ENCODE measurements at places on chromosomes 6 and 20.
A peak's percentile ranks its signal among the peaks of the same experiment; 100 is the strongest.

DNA sequence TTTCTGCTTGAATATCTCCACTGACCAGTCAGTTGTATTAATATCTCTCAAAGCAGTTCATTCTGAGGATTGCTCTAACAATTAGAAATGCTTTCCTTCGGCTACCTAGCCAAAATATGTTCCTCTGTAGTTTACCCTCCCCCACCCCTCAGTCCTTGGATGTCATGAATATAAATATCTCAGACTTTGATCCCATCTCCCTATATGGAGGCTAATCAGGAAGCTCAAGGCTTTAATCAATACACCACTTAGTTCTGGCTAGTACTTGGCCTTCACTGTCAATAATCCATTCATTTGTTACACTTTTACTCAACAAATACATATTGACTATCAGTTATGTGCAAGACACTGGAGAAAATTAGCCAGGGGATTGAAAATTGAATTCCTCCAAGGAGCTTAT lies 60.1 kb downstream of the CLIC5 start:
- DNase-seq = no peak

- no peak for DNase-seq
Observed at GRCh38 chr6:135474362-135474761, 23.2 kb downstream of the AHI1 start.

- DNase-seq = peak; percentile 34
Observed at GRCh38 chr20:13857304-13857703, 72.5 kb downstream of the NDUFAF5 start.

DNA sequence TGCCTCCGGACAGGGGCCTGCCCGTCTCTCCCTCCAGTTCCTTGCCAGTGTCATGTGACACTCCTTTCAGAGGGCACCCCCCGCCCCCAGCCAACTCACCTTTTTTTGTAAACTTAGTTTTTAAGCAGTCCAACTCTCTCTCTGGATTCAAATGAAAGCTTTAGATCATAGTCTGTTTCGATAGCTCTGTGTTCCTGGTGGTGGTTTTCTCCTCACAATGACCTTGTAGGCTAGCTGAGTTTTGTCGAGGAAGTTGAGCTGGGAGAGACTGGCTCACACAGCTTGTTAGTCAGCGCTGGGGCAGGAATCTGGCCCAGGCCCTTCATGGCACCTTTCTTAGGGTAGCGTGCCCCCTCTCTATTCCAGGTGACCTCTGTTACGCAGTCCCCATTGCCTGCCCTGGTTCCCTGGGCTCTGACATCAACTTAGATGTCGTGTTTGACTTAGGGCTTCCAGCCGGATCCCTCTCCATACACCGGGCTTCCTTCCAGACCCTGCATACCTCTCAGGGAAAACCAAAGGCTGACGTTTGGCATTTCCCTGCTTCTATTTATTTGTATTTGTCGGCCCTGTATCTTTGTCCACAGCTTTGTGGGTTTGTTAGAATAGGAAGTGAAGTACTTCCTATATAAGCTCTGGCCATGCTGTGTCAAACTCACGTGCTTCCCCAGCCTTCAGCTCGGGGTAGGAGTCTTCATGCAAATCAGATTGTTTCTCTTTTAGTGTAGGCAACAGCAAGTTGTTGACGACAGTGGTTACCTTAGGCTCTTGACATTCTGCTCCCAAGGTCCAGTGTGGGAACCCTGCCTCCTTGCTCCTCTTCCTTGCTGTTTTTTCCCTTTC lies 12.7 kb downstream of the IGF2R start:
- no peak for DNase-seq

DNA sequence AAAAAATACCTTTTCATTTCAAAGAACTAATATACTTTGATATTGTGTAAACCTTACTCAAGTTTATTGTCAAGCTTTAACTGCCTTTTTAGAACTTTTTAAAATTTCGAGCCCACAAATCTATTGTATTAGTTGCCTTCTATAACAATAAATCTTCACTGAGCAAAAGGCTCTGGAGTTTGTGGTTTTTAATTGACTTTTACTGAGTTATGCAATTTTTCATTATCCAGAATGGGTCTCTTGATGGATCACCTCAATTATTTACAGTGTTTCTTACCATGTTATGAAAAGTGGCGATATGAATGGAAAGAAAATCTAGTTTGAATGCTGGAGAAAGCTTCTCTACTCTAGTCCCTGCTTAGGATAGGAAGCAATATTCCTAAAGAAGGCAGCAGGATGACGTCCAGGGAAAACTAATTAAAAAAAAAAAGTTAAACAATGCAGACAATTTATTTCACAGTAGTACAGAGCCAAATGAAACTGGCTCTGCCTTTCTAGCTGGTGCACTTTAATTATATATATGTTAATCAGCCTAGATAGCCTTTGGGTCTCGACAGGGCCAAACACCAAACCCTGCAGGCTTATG lies 5.0 kb downstream of the ID4 start:
- DNase-seq = peak; percentile 62

DNA sequence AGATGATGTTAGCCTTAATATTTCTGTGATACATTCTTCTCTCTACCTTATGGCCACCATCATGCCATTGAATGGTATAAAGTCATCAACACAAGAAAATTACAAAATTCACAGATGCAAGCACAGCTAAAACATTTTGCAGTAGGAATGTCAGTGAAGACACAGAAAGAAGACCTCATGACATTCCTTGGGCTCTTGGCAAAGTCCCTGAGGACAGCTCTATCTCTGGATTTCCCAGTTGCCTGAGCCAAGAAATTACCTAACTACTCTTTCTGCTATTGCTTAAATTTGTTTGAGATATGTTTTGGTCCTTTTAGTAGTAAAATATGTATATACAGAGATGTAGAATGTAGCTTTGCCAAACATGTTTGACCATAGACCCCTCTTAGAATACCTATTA lies 201.0 kb upstream of the STXBP5 start:
- no peak for DNase-seq

GRCh38 chr20:44218446-44218845 lies 7.9 kb upstream of the OSER1 start:
- DNase-seq = no peak

- DNase-seq = no peak
Observed at GRCh38 chr6:40599555-40599954, 12.4 kb upstream of the LRFN2 start.

- no peak for DNase-seq
Observed at GRCh38 chr6:10407674-10408054, 7.2 kb downstream of the TFAP2A start.

DNA sequence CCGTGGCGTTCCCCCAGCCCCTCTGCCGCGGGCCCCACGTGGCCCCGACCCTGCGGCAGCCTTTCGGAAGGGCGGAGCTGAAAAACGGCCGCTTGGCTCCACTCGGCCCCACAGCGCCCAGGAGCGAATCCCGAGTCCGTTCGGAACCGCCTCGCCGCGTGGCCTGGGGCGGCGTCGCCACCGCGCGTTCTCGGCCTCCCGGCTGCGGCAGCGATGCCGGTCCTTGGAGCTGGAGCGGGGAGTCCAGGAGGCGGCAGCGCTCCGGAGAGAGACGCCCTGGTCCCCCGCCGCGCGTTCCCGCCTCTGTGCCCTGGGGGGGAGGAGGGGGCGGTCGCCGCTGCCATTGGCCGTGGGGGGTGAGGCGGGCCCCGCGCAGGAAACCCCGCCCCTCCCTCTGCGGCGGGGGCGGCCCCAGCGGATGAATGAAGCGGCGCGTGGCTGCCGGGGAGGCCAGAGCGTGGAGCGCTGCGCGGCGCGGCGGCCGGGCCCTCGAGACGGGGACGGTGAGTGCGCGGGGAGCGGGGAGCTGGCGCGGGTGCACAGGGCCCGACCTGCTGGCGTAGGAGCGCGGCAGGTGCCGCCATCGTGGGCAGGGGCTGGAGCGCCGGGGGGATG lies at the start of gene SLCO4A1:
TSS of gene SLCO4A1 (plus strand) at position 453 of the 615 bp plus-strand sequence. CDS start 13,952 bp downstream, outside the sequence.
- peak; percentile 84 for DNase-seq

GRCh38 chr6:130223508-130223907 lies 757 bp upstream of the SAMD3 start:
- no peak for DNase-seq

DNA sequence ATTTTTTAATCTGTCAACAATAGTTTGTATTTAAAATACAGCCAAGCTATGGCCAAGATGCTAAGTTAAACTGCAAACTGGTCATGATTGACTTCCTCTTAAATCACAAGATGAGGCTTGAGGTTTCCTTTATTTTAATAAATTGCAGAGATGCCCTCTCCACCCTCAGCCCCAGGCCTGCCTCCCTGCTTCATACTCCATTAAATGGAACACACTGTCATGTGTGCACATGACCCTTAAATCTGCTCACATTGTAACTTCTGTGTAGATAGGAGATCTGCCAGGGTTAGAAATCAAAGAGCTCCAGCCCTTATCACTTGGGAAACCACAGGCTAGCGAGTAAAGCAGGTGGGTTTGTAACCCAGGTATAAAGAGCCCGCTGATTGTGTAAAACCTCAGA lies 20.8 kb downstream of the DUSP22 start:
- no peak for DNase-seq

DNA sequence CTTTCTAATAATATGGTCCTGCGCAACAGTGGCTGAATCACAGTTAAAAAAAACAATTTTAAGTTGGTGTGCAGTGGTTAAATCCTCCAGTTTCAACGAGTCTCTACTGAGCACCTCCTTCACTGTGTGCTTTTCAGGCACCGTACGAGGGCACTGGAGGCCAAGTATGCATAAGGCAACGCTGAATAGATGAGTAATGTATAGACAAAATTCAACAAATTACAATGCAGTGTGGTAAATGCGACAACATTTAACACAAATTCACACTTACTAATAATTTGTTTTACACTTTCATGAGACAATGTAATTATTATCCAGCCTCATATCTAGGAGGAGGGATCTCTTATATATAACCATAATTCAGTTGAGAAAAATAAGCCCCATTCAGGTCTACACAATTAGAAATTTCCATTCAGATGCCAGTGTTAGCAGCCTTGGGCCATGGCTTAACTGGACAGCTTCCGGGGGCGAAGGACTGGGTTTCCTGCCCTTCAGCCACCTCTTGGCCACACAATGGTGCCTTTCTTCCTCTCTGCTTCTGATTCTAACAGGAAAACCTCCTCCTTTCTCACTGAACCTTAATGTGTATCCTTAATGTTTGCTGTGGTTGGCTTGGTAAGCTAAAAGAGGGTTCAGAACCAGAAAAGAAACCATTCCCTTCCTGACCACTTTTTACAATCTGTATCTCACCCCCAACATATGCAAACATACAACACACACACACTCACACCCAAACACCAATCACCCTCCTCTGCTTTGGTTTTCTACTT lies 51.9 kb downstream of the B4GALT5 start:
- DNase-seq = no peak

- no peak for DNase-seq
Observed at GRCh38 chr6:12935637-12936036, 219.1 kb downstream of the PHACTR1 start.

GRCh38 chr20:17295151-17295726 lies 68.4 kb downstream of the PCSK2 start:
- peak; percentile 23 for DNase-seq

- peak; percentile 77 for DNase-seq
Observed at GRCh38 chr6:69894578-69895347, 28.4 kb downstream of the COL19A1 start.

GRCh38 chr20:58146746-58147140 lies 81.7 kb downstream of the ANKRD60 start:
- no peak for DNase-seq

DNA sequence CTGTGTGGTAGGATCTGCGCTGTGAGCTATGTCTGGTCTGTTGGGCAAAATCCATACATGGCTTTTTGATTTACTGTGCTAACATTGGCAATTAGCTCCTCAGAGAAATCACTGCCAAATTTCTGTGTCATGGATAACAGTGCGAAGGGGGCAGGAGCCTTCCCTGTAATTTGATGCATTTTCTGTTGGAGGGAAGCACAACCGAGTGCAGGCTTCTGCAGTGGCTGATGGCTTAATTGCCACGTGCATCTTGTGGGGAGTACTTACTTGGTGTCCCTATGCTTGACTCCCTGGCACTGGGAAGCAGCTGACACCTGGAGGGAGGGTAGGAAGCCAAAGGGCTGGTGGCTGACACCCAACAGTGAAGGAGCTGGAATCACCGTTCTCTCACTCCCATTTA lies 99.3 kb upstream of the PROKR2 start:
- peak; percentile 79 for DNase-seq

- no peak for DNase-seq
Observed at GRCh38 chr6:17193106-17193775, 87.9 kb upstream of the RBM24 start.

DNA sequence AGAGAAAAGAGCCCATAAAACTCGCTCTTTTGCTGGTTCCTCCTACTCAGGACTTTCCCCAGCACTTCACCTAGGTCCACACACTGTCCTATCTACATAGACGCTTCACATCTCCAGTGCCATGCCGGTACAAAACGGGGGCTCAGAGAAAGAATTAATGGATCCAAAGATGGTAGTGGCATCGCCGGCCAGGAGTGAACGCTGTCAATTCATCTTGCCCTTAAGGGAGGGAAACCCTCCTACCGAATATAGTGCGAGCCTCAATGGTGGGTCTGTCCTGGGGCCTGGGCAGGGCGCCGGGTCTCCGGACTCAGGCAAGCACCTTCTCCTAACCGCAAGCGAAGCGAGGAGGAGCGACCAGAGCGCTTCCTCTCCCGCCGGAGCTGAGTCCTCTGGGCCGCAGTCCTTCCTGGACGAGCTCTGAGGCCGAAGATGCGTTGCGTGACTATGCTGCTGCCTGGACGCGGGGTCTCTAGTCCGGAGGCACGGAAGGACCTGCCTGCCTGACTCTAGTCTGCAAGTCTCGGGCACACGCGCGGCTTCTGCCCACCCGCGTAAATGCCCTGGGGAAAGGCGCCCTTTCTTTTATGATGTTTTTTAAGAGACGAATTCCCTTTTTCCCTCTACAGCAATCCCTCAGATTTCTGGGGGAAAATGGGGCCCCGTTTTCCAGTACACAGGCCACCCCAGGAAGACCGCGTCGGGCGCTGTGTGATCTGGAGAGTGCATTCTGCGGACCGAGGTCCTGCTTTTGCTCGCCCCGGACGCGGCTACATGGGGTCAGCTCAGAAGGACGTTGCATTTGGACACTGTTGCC lies 100.1 kb upstream of the PRDM1 start:
- DNase-seq = no peak

Data from NCI-H1105 treated with DMSO at 0.1 percent for 48 hours (cell line).